Inflammatory macrophage (primary cell): ENCODE measurements at places on chromosomes 7 and 10.
A peak's percentile ranks its signal among the peaks of the same experiment; 100 is the strongest.

DNA sequence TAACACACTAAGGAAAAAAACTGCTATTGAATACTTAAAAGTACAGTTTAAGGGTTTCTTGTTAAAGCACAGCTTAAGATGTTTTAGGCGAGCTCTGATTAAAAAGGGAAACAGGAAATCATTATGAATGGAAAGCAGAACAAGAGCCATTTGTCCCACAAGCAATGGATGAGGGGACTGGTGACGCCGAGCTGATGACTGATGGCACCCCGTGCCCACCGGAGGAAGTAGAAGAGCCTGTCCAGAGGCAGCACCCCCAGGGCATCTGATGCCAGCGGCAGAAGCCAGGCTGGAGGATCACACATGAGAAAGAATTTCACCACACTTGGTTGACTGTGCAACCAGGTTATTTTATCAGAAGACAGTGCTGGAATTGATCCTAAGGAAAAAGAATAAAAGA, 15.0 kb upstream of the INSIG1 start:
- DNase-seq, result peak; percentile 93

DNA sequence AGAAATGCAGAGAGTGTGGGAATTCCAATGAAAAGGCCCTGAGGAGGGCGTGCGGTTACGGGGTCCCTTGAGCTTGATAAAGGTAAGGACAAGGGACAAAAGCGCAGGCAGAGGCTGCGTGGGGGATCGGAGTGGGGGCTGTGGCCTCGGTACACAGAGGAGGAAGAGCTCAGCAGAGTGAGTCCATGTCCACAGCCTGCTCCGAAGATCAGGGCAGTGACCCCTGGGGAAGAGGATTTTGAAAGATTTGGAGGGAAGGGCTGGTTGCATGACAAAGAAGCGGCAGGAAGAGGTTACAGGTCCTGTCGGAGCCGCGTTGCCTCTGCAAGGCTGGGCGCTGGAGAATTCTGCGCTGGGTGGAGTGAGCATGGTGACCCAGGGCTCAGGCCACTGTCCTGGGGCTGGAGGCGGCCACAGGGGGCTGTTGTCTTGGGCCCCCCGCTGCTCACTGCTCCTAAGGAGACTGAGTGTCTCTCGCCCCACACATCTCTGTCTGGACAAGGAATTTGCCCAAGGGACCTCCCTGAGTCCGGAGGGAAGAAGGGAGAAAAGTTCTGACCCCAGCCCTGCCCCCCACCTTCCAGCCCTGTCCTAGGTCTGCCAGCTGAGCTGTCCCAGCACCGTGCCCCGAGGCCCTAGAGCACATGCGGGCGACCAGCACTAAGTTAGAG, 69.8 kb upstream of the INSIG1 start:
- no peak for DNase-seq

DNA sequence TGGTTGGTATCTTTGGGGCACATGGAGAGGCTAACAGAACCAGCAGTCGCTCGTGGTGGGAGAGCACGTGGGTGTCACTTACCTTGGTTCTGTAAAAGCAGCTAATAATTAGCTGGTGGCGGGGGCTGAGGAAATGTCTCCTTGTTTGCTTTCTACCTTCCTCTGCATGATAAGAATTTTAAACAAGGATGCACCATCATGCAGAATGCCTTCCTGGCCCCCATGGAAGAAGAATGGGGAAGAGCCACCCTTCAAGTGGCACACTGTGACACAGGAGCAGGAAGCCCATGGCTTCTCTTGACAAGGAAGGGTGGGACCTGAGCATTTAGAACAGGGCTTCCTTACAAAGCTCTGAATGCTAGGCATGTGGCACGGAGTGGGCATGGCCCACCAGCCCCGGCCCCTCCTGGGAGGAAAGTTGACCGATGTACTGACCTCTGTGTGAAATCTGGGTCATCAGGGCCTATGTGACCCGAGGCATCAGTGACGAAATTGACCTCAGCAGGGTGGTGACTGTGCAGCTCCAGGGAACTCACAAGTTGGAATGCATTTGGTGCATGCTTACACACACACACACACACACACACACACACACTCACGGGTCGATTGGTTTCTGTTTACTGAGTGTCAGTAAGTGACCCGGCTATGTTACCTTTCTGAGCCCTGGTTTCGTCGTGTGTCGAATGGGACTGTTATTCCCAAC, 116.9 kb upstream of the ANLN start:
- DNase-seq, result peak; percentile 78

DNA sequence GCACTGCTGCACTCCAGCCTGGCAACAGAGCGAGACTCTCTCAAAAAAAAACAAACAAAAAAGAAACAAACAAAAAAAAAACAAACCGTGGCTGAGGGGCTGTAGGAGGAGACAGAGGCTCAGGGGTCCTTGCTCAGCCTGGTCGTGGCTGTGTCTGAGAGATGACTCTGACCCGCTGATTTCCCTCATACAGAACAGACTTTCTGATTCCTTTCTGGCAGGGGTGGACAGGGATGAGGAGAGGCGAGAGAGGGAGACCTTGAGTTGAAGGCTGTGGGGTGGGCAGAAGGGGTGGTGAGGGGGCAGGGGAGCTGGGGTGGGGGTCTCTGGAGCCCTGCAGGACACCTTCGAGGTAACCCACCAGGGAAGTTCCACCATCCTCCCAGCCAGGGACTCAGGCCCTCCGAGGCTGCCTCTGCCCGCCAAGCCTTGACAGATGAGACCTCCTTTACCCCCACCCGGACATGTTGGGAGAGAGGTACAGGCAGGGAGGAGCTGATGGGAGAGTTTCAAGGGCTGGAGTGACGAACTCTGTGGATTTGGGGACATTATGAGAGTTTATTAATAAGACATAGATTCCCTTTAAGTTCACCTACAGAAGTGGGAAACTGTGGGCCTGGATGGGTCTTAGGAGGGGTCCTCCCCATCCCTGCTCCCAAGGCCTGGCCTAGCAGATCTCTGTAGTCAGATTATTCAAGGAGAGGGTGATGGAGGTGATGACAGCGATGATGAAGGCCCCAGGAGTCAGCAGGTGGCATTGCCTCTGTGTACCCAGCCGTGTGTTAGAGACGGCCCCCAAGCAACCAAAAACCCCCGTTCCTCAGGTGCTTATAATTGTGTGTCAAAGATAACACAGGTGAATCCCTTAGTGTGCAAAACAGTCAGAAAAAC, 2.0 kb downstream of the MUC12 start:
- no peak for DNase-seq

DNA sequence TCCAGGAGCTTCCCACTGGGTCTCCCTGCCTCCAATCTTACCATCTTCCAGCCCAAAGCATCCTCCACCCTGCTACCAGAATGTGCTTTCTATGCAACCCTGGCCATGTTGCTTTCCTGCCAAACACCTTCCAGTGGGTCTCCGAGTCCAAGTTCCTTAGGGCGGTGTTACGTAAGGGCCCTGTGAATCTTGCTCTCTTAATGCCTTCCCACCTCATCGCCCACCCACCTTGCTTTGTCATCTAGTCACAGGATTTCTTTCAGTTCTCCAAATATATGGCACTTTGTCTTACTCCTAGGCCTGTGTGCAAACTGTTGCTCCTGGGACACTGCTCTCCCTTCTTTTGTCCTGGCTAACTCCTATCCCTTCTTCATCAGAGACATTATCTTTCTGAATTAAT, 344.5 kb downstream of the RPS24 start:
- peak; percentile 87 for DNase-seq

DNA sequence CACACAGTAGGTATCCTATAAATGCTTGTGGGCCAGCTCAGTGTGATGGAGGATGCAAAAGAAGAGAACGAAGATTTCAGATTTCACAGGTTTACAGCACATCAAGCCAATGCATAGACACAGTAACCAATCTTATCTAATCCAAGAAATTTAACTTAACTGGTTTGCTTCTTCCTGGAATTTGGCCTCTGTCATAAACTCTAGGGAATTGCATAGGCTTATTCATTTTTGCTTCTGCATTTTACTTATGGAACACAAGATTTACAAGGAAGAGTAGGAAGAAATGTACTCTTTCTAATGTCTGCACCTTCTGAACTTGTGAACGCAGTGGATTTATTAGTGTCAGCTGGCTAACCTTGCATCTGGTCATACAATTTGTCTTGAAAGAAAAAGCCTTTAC, 389.4 kb upstream of the NPVF start:
- DNase-seq, result no peak

- DNase-seq, result no peak
Observed at GRCh38 chr7:67018940-67019339, 22.3 kb downstream of the TYW1 start.
